ENCODE measurements at places on chromosomes 5 and 9.

DNA sequence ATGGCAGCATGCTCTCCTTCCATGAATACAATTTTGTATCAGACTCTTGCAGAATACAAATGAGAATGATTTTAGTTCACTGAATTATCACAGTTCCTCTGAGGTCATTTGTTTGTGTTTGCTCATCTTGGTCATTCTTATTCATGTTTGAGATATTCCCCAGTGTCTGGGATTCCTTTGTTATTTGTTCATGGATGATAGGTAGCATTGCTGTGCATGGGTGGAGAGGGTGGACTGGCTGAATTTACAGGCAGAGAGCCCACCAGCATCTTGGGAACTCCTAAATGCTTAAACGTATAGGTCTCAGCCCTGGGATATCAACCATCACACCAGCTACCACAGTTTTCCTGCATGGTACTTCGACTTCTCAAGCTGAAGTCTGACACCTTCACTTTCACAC, 459.8 kb downstream of the CCDC171 start:
- DNase-seq: no peak

DNA sequence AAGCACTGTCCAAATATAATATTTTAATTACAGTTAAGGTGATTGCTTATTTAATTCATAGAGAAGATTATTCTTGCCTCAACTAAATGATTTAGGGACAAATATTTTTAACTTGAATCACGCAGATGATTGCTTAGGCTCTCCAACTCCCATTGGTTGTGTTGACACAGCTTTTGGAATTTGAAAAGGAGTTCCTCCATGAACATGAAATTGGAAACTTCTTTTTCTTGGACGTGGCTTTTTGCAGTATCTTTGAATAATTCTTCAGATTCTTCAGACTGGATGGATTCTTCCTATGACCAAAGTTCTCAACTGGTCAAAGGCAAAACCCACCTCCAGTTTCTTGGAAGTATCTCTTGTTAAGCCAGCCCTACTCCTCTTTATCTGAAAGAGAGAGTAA, 456.4 kb upstream of the KLF4 start:
- DNase-seq: no peak

GRCh38 chr5:2575292-2575691, 176.2 kb downstream of the IRX2 start:
- DNase-seq: no peak

DNA sequence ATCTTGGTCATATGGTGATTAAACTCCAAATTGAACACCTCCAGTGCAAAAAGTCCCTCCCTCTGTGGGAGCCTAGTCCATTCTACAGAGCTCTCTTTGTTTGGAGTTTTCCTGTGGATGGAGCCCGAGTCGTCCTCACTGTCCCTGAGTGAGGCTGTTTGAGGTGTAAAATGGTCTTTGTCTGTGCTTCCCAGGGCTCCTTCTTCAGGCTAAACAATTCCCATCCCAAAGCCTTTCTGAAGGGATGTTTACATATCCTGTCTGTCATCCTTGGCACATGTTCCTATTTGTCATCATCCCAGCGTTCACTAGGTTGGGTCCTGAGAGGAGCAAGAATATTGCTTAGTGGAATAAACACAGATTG, 68.9 kb downstream of the COL27A1 start:
- DNase-seq: no peak

- DNase-seq: no peak
These were observed 191.4 kb upstream of the DAB2 start for GRCh38 chr5:39616131-39616530.

All from hematopoietic multipotent progenitor cell treated with erythropoietin and hydrocortisone succinate and interleukin-3 and kit ligand, for 15 days (in vitro differentiated cells).